NCI-H1105 (cell line): ENCODE measurements at places on chromosomes 2 and 18.

DNA sequence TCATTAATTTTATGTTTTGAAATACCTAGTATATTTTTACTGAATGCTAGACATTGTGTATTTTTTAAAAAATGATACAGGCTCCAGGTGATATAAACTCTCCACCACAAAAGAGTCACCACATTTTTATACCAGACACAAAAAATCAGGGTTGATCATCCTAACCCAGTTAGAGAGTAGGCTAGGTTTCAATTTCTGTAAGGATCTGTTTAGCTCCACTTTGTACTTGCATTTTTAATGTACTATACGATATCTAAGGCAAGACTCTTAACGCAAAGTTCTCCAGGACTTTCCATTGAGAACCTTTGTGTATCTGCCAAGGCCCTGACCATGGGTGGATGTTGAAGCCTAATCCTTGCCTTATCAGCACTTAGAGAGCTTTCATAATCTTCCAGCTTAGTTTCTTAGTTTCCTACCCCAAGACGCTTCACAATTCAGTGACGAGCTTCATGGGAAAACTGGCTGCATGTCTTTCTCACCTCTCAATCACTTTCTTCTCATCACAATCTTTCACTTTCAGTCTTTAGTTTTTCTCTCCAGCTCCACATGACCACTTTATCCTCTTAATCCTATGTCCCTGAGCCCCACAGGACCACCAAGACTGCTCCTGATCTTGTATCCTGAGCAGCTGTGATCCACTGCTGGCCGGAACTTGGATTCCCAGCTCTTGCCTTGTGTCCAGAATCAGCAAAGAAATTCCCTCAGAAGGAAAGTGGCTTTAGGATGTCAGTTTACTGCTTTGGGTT, 635.8 kb downstream of the RNF144A start:
- no peak for DNase-seq

DNA sequence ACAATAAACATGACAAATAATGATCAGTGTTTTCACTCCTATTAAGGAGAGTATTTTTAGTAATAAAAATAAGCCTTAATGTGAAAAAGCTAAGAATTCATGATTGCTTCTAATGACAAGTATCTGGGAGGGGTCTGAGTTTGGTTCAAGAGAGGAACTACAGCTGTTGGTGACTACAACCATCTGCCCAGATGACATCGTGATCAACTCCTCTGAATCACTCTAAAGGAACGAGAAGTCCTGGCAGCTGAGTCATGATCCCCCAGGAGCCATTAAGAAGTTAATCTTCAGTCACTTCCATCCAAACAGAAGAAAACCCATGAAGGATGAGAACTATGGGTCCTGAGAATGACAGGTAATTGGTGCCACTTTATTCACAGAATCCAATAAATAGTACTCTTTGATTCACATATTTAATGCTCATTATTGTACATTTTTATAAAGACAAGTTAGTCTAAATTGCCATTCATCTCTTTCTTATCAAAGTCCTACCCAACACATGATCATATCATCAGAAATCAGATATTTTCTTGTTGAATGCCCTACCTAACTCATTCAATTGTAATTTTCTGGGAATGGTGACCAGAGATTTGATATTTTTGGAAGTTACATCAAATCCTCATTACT, 6.8 kb downstream of the TFPI start:
- no peak for DNase-seq

DNA sequence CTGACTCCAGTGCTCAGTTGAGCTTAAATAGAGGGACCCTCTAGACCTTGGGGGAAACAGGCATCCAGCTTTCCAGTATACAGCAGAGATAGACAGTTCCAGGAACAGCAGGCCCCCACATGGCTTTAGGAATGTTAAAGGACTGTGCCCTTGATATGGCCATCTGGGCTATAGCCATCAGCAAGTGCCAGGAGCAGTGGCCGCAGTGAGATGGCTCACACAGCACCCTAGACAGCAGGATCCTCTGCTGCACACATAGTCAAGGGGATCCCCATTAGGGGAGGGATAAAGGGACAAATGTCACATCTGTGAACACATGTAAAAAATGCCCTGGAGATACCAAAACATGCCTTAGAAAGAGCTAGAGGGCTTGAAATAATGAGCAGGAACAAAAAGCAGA, 213.4 kb downstream of the PTH2R start:
- no peak for DNase-seq

DNA sequence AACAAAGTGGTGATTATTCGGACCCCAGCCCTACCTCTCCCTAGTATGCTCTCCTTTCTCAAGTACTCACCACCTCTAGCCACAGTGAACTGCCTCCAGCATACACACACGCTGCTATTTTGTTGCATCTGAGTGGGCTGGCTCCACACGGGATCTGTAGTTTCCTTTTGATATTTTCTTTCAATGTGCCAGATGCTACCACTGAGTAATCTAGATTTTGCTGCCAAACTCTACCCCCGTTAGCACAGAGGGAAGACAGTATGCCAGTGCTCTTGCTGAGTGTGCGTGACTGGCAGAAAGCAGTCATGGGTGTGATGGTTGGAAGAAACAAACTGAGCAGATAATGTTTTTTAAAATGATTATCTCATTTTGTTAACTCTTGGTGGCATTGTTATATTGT, 11.6 kb downstream of the CFLAR start:
- no peak for DNase-seq

- DNase-seq, result peak; percentile 48
Measured at GRCh38 chr2:222613715-222614331, 42.1 kb downstream of the FARSB start.

GRCh38 chr18:79610461-79611039, 69.1 kb upstream of the CTDP1 start:
- no peak for DNase-seq

- no peak for DNase-seq
Measured at GRCh38 chr18:73766910-73767515, 380.6 kb downstream of the FBXO15 start.
